ENCODE measurements at places on chromosomes 7 and 10.

DNA sequence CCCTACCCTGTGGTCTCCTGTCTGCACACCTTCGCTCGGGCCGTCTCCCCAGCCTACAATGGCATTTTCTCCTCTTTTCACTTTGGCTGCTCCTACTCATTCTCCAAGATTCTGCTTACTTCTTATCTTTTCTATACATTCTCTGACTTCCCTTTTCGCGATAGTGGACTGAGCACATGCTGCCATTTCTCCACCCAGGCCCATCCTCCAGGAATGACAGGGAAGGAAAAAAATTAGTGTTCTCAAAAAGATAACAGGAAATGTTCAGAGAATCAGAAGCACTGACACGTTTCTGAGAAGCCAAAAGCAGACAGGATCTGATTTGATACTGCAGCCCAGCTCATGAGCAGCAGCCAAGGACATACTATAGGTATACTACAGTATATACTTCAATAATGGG is 6.4 kb upstream of the ANXA11 start:
- no peak for DNase-seq

DNA sequence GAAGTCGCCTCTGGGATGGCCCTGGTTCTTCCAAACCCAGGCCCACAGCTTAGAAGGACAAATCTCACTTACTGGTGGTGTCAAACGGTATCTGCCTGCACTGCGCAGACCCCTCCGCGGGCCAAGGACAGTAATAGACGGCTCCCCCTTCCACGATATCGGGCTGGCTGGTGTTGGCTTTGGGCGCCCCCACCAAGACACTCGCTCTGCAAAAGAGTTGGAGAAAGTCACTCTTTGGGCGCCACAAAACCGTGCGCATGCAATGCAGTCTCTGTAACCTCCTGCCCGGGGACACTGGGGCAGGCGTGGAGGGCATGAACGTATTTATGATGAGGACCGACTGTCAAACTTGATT is 1.1 kb downstream of the ITGA8 start:
- no peak for DNase-seq

DNA sequence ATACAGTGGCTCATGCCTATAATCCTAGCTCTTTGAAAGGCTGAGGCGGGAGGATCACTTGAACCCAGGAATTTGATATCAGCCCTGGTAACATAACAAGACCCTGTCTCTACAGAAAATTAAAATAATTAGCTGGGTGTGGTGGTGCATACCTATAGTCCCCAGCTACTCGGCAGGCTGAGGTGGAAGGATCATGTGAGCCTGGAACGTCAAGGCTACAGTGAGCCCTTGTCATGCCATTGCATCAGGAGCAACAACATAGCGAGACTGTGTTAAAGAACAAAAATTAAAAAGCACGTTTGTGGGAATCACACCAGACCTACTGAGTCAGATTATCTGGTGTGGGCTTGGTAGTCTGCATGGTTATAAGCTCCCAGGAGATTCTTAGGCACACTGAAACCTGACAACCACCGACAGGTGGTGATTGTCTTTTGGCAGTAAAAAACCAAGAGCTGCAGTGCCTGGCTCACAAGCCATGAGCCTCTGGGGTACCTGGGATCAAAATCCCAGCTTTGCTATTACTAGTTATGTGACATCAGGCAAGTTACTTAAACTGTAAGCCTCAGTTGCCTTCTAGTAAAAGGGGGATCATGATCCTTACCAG is 146.9 kb downstream of the SND1 start:
- peak; percentile 67 for DNase-seq

GRCh38 chr7:137458399-137458798 is 114.9 kb upstream of the PTN start:
- no peak for DNase-seq

- DNase-seq = peak; percentile 46
Observed at GRCh38 chr7:116671681-116672595, at the start of gene MET. Gene MET (plus strand): TSS chr7:116672196. CDS start chr7:116699085, 26,889 bp downstream.

Measured in NCI-H2171 (cell line).